ENCODE measurements at places on chromosomes 5 and 9.

- no peak for DNase-seq
Measured at GRCh38 chr5:151660616-151661495, 25.9 kb downstream of the SPARC start.

- DNase-seq: no peak
Measured at GRCh38 chr9:3243683-3244082, 282.1 kb downstream of the RFX3 start.

DNA sequence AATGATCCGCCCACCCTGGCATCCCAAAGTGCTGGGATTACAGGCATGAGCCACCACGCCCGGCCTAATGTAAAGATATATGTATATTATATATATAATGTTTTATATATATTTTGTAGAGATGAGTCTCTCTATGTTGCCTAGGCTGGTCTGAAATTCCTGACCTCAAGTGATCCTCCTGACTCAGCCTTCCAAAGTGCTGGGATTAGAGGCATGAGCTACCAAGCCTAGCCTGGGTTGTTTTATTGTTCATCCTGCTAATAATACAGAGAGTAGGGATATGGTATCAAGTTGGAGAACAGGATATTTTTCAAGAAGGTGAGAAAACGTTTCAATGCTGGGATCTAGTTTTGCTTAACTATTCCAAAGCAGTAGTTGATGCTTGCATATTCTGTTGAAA, 2.9 kb downstream of the SEC24A start:
- no peak for DNase-seq

DNA sequence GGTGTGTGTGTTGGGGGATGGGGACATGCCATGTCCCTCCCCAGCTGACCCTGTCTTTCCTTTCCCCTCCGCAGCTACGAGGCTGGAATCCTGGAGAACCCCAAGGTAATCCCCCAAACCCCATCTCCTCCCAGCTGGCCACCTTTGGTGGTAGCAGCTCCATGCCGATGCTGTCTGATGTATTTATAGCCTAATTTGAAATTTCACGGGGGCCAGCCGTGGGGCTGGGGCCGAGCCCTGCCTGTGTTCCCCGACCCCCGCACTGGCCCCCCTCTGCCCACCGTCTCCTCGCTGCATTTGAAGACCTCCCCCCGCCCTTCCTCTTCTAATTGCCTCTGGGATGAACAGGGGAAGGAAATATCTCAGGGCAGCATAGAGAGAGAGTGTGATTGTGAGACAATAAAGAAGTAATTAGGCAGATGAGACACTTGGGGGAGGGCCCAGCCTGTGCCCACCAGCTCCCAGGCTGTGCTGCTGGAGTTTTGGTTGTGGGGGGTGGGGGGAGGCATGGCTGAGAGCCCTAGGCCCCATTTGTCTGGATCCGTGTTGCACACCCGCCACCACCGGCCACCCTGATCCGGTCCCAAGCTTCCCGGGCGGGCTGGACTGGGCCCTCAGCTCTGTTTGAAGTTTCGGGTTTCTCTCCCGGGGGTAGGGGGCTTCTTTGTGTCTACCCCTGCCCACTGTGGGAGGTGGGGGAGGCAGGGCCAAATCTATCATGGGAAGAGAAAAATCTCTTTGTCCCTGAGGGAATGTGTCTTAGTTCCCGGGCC, 26.8 kb downstream of the ASS1 start:
- DNase-seq: no peak

- DNase-seq: no peak
Measured at GRCh38 chr5:80437326-80437725, 29.5 kb downstream of the ZFYVE16 start.

DNA sequence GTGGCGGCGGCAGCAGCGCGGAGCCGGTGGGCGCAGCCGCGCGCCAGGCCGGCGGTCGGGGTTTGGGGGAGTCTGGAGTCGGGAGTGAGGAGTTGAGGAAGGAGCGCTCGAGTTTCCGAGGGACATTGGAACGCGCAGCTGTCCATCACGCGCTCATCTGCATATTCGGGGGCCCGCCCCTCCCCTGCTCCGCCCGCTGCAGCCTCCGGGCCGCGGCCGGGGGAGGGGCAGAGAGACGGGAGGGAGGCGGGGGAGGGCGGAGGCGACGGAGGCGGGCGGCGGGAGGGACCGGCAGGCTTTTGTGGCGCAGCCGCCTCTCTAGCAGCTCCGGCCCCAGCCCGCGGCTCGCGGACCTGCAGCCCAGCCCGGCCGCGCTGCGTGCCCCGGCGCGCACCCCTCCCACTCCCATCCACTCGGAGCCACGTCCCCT, at the start of gene IRX2:
Gene IRX2 (minus strand): TSS at position 86 of the 430 bp plus-strand sequence. CDS start 264 bp downstream, outside the sequence.
- DNase-seq: no peak

GRCh38 chr5:158410976-158411375, 552.0 kb upstream of the CLINT1 start:
- DNase-seq: no peak

DNA sequence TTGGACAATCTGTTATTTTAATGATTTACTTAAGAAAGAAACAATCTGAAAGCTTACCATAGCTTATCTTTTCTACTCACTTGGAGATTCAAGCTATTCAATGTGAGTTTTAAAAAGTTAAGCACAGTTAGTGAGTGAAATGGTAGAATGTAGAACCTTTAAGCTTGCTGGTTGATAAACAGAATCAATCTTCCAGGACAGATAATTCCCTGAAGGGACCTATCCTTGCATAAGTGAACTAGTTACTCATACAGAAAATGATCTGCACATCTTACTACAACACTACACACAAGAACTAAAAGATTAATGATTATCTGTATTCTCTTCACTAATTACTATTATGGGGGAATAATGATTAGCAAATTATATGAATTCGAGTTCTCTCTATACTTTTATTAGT, 165.6 kb downstream of the PALM2AKAP2 start:
- no peak for DNase-seq

DNA sequence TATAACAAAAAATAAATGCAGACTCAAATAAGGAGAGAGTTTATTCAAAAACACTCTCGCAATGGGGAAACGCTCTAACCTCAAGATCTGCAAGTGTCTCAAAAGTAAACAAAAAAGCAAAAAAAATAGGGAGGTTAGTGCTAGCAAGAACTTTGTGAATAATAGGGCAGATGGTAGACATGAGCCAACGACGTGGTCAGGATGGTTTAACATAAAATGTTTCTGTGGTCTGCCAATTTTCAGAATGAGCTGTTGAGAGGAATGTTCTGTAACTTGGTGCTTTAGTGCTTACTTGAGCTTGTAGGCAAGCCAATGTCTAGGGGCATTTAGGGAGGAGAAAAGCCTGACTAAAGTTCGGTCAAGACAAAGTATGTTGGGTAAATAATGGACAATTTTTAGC, 1813.9 kb upstream of the CDH6 start:
- no peak for DNase-seq

GRCh38 chr9:98625728-98626127, 83.0 kb downstream of the GABBR2 start:
- DNase-seq: no peak

GRCh38 chr5:113181409-113181808, 204.8 kb downstream of the DCP2 start:
- no peak for DNase-seq

DNA sequence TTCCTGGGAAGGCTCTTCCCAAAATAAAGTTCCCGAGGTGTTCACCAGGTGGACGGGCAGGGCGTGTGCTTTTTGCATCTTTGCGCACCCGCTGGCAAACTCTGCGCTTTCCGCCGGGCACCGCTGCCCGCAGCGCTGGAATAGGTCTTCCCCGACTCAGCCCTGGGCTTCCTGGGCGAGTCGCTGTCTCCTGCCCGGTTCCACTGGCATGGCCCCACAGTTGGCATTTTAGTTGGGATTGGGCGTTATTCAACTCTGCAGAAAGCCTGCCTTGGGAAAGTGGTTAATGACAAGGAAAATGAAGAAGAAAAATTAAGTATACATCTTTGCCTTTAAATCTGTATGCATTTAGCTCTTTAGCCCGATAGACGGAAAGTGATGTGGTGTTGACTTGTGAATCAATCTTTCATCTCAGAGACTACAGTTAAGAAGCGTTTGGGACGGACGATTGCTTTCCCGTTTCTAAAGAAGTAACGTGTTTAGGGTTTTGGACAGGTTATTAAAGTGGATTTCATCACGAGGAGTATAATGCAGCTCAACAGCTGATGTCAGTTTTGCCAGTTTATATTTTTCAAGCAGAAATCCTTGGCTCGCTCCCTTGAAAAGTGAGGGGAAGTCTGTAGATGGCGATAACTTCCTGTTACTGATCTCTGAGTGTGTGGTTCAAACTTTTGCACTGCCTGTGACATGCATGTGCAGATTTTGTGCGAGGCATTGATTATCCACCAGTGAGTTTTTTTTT, 946 bp downstream of the ADCY2 start:
- no peak for DNase-seq

GRCh38 chr5:52693280-52693679, 94.4 kb upstream of the ITGA1 start:
- no peak for DNase-seq
